ENCODE measurements at places on chromosomes 13 and 19.

GRCh38 chr19:1101337-1101698, 2.5 kb upstream of the GPX4 start:
- no peak for DNase-seq

- no peak for DNase-seq
Measured at GRCh38 chr13:64234255-64234654, 2818.6 kb upstream of the PCDH20 start.

- DNase-seq, result no peak
Measured at GRCh38 chr19:41324921-41325639, 15.1 kb downstream of the CCDC97 start.

- DNase-seq, result no peak
Measured at GRCh38 chr13:94239135-94239534, 240.3 kb downstream of the DCT start.

DNA sequence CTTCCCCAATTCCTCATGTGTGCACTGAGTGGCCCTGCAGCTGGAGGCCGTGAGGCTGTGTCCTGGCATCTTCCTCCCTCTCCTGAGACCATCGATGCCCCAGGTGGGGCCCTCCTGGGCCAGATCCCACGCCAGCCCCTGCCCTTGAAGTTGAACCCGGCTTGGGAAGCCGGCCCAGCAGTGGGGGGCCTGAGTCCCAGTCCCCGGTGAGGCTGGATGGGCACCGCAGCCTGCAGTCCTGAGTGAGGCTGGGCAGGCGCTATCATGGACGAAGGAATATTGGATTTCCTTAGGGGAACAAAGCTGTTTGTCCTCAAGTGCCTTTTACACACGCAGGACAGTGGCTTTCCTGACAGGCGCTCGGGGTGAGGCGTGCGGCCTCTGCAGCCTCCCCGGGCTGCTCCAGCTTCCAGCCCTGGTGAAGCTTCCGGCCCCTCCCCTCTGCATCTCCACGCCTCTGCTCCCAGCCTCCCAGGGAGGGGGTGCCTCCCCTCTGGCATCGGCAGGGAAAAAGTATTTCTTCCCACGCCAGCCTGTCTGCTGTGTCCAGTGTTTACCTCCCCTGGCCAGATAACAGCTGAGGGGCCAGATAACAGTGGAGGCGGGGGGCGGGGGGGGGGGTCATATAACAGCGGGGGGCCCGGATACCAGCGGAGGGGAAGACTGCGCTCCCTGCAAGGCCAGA, 159.5 kb downstream of the KDM4B start:
- no peak for DNase-seq

DNA sequence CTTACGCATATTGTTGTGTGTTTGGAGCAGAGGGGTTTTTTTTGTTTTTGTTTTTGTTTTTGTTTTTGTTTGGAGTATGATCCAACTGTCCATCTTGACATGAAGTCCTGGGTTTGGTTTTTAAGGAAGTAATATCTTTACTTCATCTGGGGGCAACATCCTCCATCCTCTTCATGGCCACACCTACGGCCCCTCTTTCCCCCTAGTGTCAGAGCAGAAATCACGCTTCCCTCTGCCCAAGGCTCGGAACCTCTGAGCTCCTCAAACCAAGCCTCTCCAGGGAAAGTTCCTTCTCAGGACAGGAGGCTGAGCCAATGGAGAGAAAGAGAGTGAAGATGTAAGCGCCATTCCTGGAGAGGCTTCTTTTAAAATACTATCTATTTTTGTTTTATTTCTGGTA, 58.6 kb upstream of the PDX1 start:
- DNase-seq, result no peak

DNA sequence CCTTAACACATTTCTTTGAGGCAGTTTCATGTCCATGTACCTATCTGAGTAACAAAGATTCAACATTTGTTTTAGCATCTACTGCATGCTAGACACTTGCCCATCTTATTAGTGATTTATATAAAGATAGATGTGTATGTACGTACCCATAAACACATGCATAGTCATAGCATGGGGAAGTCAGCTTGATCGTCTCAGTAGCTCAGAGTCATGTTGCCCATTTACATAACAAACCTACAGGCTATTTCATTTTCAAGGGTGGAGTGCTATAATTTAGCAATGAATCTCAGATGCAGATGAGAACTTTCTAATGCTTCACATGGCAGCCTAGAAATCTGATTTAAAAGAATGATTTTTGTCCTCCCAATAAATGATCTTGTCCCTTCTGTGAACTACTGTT, 23.5 kb downstream of the FLT1 start:
- DNase-seq, result no peak

DNA sequence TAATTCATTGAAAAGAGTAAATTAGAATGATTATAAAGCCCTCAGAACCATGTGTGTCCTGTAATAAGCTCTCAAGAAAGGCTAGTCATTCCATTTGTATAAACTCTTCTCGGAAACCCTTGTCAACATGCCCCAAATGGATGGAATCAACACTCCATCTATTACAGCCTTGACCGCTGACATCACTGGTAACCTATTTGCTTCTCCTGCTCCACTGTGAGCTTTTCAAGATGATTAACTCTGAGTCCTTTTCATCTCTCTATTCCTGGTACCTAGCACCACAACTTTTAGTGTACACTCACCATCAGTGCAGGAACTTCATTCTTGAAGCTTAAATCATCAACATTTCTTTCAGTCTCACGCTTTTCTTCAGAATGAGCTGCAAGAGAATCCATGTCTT, 612.0 kb downstream of the DCT start:
- no peak for DNase-seq

DNA sequence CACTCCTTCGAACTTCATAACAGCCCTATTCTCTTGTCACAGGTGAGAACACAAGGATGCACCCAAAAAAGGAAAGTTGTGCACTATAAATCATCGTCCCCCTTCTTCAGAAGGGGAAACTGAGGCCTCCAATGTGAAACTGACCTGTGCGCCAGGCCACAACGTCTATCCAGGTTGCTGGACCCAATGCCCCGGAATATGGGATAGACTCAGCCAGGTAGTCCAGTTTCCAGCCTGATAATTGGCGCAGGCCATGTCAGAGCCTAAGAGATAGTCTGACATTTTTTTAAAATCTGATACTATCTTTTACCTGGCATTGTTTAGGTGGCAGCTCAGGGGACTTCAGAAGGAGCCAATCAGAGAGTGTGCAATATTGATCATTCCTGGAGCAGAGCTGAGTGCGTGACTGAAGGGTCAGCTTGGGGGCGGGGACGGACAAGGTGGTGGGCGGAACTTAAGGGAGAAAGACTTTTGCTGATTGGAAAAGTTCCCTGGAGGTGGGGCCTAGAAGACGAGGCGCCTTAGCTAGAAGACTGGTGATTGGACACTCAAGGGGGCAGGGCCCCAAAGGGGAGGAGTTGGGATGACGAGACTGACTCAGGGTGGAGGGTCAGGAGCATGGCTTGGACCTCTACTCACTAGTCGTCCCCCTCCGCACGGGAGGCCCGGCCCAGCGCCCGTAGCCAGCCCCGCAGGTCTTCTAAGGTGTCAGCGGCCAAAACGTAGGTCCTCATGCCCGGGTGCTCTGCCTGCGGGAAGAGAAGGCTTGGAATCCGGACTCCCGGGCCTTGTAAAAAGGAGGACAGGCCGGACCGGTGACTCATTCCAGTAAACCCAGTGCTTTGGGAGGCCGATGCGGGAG, 8.5 kb downstream of the PLEKHA4 start:
- DNase-seq, result no peak

DNA sequence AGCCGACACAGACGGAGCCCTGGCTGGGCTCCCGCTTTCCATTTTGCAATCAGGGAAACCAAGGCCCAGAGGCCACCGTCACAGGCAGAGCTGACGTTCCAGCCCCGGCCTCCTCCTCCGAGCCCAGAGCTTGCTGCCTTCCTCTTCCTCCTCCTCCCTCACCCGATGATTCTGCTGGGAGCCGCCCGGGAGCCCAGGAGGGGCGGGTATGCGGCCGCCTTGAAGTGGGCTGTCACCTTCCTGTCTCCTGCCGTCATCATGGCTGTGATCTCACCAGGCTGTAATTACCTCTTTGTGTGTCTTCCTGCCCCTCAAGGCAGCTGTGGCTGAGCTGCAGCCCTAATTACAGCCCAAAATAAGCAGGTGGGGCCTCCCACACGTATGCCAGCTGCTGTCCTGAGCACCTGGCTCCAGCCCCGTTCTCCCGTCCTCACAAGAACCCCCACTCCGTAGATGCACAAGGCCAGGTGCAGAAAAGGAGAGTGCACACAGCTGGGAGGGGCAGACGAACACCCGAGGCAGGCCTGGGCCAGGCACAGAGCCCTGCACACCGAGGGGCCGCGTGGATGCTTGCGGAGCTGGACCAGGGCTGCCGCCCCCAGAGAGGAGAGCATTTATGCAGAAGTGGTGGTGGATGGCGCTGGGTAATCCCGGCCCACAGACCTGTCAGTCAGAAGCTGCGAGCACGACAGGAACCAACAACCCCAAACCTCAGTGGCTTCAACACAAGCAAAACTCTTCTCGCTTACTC, 4.0 kb downstream of the TPGS1 start:
- peak; percentile 93 for DNase-seq

- no peak for DNase-seq
Measured at GRCh38 chr13:20673715-20674114, 29.8 kb upstream of the IL17D start.

DNA sequence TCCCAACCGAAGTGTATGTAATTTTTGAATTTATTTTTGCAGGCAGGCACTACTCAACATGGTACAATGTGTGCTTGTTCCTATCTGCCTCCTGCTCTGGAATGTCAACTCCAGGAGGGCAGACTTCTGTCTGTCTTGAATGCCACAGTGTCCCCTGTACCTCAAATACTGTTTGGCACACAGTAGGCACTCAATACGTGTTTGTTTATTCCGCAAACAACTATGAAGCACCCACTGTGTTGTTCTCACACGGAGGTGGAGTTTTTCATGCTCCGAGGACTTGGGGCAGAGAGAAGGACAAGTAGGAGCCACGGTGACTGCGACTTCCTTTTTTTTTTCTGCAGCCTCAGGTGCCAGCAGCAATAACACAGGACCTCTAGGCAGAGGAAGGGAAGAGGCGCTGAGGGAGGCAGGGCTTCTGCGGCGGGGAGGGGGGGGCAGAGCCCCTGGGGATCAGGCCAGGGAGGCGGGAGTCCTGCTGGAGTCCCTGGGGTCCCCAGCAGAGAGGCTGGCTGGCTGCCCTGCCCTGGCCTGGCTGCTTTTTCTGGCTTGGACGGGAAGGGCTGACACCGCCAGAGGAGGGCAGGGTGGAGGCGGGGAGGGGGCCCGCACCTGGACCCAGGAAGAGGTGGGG, 29.3 kb upstream of the TNFAIP8L1 start:
- DNase-seq, result no peak

GRCh38 chr13:77477299-77477848, 58.1 kb upstream of the SCEL start:
- DNase-seq, result no peak

DNA sequence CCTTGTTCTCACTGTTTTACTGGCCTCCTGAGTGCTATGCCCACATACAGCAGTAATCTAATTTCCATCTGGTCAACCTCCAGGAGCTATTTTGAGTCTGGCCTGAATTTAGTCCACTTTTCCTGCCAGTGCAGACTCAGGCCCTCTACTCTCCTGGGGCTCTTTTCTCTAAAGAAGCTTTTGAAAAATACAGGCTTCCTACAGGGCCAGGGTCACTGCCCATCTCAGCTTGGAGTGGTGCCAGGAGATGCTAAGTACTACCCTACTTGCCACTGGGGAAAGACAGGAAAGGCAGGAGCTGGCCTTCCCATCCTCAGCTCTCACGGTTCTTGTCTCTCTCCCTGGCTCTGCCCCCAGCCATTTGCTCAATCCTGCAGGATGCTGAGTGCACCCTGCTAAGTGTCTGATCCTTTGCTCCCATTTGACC, 101.7 kb upstream of the SERP2 start:
- no peak for DNase-seq

- no peak for DNase-seq
Measured at GRCh38 chr19:43652546-43652874, 12.9 kb upstream of the CADM4 start.

DNA sequence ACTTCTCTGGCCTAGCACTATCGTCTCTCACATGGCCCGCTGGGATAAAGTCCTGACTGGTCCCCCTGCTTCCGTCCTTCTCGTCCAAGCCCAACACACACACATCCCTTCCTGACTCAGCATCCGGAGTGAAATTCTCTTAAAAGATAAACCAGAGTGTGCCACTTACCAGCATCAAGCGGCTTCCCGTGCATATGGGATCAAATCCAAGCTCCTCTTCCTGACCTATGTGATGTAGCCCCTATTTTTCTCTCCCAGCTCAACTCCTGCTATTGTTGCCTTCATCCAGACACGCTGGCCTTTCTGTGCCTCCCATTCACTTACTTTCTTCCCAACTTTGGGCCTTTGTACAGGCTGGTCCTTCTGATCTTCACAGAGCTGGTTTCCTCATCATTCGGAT, 530.4 kb downstream of the DIAPH3 start:
- DNase-seq, result no peak

- no peak for DNase-seq
Measured at GRCh38 chr13:105737688-105738087, 797.8 kb downstream of the EFNB2 start.

DNA sequence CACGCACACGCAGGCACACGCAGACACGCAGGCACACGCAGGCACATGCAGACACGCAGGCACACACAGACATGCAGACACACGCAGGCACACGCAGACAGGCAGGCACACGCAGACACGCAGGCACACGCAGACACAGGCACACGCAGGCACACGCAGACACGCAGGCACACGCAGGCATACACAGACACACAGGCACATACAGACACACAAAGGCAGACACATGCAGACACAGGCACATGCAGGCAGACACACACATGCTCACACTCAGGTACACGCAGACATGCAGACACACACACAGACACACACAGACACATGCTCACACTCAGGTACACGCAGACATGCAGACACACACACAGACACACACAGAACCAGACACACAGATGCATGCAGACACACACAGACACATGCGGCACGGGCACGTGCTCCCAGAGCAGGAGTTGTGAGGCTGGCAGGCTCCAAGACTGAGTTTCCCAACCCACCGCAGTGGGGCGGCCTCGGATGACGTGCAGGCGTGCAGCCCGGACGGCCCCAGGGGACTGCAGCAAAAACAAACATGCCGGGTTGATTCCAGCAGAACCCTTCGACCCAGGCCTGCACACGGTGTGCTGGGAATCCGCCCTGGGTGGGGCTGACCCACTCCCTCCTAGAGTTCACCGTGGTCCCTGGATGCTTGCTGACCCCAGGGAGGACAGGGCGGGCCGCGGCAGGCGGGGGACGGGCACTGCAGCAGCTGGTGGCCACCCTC, 100.0 kb downstream of the GADD45B start:
- DNase-seq, result no peak

DNA sequence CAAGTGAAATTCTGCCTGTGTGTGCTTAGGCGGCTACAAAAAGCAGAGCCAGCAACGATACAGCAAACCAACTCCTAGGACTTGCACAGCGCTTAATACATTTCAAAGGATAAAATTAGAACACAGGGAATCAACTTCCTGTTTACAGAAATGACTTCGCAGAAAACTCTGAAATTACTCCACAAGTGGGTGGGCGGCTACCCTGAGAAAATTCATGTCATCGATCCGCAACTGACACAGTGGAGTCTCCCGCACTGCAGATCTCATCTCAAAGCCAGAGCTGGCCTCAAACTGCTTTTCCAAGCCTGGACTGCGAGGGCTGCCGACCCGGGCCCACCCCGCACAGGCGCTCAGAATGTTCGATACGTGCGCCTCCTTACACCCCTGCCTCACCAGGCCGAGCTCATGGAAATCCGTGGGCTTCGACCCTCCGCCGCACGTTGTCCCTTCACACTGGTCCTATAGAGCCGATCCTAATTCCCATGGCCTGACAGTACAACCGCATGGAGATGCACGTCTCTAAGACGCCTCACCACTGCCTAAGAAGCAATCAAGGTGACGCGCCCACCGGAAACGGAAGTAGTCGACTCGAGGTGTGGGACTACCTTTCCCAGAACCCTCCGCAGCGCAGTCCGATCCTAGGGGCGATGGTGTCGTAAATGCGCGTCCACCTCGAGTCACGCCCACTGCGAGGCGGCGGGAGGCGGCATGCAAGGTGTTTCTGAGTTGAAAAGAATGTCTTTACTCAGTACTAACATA, at the start of gene ZNF229:
ZNF229 (minus strand) TSS at position 557 of the 759 bp plus-strand sequence. CDS start 5,625 bp downstream, outside the sequence.
- peak; percentile 4 for DNase-seq
